ENCODE measurements at places on chromosomes 5 and 9.

DNA sequence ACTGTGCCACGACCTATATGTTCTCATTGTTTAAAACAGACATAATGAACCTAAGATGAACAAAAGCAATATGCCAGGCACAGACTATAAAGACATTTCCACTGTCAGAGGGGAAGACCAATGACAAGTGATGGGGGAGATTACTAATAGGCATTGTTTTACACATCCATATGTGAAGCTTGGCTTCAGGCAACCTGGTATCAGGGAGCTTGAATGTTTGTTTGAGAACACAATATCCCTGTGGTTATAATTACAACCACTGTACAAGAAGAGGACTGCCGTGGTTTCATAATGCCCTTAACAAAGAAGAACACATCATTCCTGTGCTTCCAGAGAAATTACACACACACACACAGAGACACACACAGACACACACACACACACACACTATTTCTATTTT, 385.7 kb downstream of the BNC2 start:
- DNase-seq: no peak

- no peak for DNase-seq
Observed at GRCh38 chr9:134404376-134405358, 78.4 kb downstream of the RXRA start.

GRCh38 chr5:126506079-126506478, 82.9 kb downstream of the GRAMD2B start:
- no peak for DNase-seq

DNA sequence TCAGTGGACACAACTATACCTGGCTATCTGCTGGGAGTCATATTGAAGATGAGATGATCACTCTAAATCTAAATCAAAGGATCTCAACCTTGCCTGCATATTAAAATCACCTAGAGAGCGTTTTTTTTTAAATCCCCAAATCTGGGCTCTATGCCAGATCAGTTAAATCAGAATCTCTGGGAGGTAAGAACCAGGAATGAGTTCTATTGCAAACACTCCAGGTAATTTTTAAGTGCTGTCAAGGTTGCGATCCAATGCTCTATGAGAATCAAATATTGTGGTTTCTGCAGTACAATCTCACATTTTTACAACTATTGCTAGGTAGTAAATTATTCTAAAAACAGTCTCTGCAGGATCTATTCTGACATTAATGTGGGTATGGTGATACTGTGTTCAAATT, 202.3 kb upstream of the OR13F1 start:
- DNase-seq: no peak

GRCh38 chr5:153641183-153641688, 150.8 kb downstream of the GRIA1 start:
- DNase-seq: no peak
